ELR (cell line): ENCODE measurements at places on chromosomes 5 and 9.

DNA sequence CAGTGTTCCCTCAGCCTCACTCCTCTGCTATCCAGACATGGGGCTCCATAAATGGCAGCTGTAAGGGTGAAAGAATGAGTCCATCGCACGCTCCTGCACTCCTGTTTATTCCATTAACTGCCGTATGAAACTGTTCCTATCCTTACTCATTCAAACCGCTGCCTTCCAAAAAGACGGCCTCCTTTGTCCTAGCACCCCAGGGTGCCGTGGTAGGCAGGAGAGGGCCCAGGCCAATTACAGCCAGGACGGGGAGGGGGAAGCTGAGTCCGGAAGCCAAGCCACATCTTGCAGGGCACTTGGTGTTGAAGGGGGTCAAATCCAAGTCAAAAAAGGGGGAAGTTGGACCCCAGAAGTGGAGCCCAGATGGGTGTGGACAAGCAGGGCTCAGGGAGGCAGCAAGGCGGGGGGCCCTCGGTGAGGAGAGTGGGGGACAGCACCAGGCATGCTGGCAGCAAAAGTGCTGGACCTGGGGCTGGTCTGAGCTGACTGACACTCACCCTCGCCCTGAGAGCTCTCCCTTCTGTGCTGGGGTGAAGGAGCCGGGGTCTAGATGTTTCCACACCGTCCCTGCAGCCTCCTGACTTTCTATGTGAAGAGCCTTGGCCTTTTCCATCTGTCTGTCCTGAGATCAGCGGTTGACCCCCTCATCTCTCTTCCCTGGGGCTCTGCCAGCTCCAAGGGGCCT lies 63.3 kb downstream of the COL23A1 start:
- DNase-seq: no peak

DNA sequence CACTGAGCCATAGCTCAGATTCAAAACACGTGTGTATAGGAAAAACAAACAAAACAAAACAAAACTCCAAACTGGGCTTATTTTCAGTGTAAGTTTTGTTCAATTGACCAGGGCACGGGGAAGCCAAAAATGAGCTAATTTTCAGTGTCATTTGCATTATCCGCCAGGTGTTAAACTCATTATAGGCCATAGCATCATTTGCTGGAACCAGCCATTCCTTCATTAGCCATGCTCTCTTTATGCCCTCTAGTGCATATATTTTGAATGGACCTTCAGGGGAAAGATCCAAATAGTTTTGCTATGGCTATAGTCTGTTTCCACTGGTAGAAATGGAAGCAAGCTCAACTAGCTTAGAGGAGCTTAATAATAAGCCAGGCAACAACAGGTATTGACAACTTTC lies 1205.2 kb upstream of the DMAC1 start:
- DNase-seq: no peak

DNA sequence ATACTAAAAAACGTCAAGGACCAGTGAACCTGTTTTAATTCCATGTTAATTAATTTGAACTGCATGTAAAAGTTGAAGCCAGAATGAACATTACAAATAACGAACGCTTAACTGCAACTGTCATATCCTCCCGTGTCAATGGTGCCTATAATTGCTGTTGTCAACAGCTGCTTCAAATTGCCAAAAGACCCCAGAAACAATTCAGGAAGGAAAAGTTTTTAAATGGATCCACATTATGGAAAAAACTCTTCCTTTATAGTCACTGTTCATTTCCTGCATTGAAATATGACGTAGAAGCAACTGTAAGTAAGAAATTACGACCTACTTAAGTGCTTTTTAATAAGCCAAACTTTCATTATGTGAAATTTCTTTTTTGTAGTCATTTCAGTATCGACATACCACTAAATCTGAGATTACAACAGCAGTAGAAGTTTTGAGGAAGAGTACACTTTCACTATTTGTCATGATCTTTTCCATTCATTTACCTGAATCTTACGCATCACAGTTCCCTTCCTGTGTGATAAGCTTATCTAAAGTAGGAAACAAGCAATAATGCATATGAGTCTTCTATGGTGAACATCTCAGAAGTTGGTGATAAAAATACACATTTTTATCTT lies 37.8 kb downstream of the MEF2C start:
- DNase-seq: no peak

DNA sequence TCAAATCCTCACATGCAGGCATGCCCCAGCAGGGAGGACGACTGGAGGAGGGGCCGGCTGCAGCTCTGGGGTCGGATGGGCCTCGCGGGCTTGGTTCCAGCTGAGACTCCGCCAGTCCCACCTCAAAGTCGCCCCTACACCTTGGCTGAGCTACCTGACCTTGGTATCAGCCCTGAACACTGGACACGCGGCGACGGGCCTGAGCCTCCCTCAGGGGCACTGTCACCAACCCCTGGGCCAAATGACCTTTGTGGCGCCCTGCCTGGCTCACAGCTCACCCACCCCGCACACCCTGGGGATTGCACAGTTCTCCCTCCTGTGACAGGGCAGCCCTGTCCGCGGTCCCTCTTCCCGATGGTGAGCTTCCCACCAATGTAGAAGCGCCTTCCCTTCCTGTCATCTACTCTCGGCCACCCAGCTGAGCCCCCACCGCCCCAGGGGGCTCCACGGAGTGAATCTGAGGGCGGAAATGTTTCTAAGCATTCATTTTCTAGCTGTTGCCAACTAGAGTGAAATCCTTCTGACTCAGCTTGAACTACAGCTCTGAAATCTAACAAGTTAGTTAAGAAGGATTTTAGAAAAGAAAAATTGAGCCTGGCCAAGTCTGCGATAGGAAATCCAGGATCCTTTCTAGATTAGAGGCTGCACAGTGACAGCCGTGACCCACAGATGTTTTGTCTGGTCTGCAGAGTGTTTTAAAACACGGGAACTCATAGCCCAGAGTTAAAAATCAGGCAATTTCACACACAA lies 138.9 kb upstream of the PHYKPL start:
- no peak for DNase-seq

DNA sequence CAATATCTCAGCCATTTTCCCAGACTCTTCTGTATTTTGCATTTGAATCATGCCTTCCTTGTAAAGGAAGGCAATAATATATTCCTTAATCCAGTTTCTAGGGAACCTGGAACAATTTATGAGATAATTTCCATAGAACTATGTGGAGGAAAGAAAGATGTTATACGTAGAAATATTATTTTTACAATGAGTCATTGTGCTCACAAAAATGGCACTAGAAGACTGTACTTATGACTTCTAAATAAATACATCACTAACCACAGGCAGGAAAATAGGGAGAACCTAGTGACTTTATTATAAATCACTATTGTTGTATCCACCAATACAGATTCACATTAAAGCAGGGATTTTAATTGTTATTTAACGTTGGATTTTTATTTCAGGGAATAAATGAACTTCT lies 87.6 kb downstream of the FBXO38 start:
- no peak for DNase-seq

DNA sequence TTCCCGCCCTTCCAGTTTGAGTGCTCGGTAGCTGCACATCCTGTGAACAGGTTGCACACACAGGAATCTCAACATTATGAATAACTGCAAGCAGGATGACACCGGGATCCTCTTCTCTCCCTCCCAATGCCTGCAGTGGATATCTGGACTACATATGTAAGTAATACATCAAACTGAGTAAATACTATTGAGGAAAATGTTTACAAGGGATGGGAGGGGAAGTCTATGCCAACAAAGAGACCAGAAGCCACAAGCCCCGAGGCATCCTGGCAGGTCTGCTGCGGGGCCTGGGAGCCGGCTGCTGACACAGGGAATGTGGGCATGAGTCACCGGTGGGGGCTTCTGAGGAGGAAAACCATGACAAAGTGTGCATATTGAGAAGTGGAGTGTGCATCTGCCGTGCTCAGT lies 8.6 kb upstream of the ANKRD33B start:
- peak; percentile 99 for DNase-seq

- DNase-seq: peak; percentile 57
Observed at GRCh38 chr9:95816716-95817115, 58.8 kb upstream of the ERCC6L2 start.

DNA sequence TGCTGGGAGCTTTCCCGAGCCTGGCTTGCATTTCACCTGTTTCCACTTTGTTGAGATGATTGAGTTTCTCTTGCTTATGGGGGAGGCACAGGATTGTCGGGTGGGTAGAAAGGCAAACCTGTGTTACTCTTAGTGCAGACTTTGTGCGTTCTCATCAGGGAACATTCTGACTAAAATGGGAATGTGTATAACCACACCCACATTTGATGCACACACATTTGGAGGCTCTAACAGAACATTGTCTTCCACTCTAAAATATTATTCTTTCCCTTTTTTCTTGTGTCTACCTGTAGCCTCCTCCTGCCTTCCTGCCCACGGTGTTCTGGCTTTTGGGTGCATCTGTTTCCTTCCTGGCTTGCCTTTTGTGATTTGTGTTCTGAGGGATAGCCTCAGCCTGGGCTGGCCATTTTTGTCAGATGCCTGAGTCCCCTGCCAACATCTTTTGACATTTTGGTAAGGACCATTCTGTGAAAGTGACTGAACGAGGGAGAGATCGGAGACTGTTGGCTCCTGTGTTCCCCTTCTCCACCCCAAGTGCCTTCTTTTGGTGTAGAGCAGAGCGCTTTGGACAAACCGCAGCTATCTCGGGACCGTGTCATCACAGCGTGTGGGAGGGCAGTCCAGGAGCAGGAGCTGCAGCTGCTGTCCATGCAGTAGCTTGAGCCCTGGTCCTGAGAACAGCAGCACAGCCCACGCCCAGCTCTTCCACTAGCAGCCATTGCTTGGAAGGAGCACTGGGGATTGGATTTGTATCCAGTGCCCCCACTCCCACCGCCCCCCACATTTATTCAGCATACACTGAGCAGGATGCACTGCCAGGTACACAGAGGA lies 101.4 kb downstream of the ARHGAP26 start:
- peak; percentile 34 for DNase-seq

DNA sequence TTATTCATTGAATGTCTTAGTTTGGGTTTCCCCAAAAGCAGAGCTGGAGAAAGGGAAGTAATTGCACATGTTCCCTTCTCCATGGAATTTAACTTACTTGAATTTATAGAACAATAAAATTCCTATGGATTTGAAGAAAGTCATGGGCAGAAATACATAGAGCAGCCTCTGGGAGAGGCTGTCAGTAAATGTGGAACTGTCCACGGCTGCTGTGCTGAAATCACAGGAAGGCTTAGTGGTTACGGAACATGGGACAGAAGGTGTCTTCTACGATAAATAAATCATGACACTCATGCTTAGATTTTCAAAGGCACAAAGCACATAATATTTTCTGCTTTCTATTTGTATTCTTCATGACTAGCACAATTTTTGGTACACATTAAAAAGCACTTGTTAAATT lies 440.6 kb upstream of the IZUMO3 start:
- no peak for DNase-seq

- DNase-seq: no peak
Observed at GRCh38 chr9:94528886-94529285, 26.0 kb upstream of the PCAT7 start.

DNA sequence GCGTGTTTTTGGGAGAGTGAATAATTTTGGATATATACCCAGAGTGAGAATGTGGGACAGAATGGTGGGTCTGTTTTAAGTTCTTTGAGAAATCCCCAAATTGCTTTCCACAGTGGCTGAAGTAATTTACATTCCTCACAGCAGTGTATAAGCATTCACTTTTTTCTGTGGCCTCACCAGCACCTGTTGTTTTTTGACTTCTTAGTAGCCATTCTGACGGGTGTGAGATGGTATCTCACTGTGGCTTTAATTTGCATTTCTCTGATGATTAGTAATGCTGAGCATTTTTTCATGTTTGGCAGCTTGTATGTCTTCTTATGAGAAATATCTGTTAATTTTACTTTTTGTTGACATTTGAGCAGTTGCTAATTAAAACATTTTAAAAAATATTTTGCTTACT lies 9.4 kb upstream of the SPATA31D1 start:
- DNase-seq: no peak

DNA sequence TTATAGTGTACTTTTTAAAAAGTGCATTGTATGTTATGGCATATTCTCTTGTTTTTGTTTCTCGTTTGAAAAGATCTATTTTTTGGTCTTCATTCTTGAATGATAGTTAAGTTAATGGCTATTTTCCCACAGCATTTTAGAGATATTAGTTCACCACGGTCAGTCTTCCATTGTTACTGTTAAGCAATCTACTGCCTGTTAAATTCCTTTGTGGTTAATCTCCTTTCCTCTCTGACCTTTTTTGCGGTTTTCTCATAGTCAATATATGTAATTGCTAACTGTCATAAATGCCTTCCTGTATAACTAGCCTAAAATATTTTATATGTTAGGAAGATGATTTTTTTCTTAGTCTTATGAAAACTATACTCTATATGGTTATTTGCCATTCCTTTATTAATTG lies 250.8 kb upstream of the FBXL7 start:
- DNase-seq: peak; percentile 94

DNA sequence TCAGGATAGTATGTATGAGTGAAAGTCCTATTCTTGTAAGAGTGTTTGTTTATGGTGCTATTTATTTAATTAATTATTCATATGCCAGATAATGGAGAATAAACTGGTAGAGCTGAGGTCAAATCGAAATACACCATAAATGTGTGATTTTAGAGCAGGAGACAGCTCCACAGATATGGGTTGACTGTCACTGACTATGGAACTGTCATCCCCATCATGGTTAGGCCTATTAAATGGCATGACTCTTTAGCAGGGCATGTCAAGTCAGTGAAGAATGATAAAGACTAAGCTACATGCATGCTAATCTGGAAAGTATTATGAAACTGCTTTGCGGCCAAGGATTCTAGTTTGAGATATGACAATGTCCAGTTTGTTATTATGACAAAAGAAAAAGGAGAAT lies 658.6 kb downstream of the ISL1 start:
- DNase-seq: no peak

DNA sequence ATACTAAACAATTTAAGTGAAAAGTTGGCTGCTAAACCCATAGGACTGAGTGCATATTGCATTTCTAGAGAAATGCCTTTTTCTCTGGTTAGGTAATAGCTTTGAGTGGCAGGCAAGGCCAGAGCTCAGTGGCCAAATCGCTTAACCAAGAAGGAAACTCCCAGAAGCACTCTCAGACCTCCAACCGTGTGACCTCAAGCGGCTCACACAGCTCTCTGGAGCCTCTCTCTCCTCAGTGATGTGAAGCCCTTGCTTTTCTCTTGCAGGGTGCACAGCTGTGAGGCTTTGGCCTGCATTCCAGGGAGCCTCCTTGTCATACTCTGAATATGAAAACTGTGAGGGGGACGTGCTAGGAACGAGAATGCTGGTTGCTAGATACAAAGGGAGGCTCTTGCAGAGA lies 106.7 kb downstream of the INSYN2B start:
- no peak for DNase-seq

GRCh38 chr9:88090151-88090581 lies 48.1 kb downstream of the SPATA31C2 start:
- no peak for DNase-seq

- peak; percentile 54 for DNase-seq
Observed at GRCh38 chr9:116163293-116164055, 9.9 kb downstream of the PAPPA start.

DNA sequence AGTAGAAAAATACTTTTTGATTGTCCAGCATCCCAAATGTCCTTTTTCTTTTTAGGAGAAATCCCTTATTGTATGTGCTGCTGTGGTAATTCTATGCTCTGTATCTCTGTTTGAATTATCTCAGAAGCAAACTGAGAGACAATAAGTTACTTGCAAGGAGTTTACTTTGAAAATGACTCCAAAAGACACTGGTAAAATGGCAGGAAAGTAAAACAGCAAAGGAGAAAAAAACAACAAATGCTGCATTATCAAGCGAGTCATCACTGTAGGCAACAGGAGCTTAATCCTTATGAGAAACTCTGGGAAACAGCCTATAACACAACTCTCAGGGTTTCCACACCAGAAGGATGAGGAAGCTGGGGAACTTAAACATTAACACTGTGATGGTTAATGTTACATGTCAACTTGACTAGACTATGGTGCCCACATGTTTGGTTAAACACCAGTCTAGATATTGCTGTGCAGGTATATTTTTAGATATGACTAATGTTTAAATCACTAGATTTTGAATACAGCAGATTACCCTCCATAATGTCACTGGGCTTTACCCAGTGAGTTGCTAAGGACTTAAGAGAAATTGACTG lies 92.6 kb upstream of the GAS1 start:
- no peak for DNase-seq
